Kidney epithelial cell (primary cell): ENCODE measurements at places on chromosomes 4 and X. TPM values are rescaled to one million over a fixed set of nuclear protein-coding genes. Genes with fewer than 3 reads are reported as not detected.

Gene TLR6
- 1.1 and 1.3 TPM in 2 replicates for total RNA-seq

Gene POU4F2
- total RNA-seq, result 0.14 TPM in 1 of 2 replicates, not detected in the other

Gene IL3RA
- total RNA-seq, result 1.2 and 9.7 TPM in 2 replicates

Gene ARHGEF38
- 0.42 and 0.75 TPM in 2 replicates for total RNA-seq

Gene FAM241A
- total RNA-seq, result 1.5 and 1.6 TPM in 2 replicates

Gene TMEM271
- total RNA-seq, result not detected in 2 replicates

Gene RPA4
- total RNA-seq, result 0.21 TPM in 1 of 2 replicates, not detected in the other

GRCh38 chr4:179563741-179564140 lies 2121.5 kb upstream of the AGA start:
- no peak for DNase-seq

DNA sequence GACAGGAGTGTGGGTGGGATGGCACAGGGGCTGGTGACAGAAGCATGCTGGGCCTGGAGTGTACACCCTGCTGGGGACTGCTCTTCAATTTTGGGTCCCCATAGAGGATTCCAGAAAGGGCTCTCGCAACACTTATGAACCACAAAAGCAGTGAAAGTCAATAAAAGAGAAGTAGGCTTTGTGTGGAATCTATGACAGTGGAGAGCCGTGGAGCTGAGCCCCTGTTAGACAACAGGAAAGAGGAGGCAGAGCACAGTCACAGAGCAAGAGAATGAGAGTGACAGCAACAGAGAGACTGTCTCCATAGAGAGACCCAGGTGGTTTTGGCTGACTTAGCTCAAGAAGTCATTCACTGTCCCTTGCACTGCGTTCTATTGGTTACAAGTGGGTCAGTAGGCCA lies 135.1 kb upstream of the ATP6AP2 start:
- DNase-seq, result no peak

DNA sequence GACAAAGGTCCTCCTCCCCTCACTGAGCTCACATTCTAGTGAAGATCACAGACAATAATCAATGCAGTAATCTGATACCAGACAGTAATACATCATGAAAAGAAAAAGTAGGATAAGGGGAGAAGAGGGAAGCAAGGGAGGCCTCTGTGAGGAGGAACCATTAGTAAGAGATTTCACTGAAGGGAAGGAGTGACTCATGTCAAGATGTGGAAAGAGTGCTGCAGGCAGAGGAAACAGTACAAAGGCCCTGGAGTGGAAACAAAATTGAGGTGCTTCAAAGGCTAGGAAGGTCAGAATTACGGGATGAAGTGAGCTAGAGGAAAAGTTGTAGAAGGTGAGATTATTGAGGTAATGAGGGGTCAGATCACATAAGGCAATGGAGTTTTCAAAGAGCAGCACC lies 38.1 kb downstream of the LAMTOR3 start:
- DNase-seq, result peak; percentile 23

- DNase-seq, result no peak
Observed at GRCh38 chr4:80189956-80190677, 7.2 kb upstream of the PRDM8 start.

GRCh38 chr4:141702472-141703182 lies 66.2 kb downstream of the IL15 start:
- DNase-seq, result no peak
